Activated B cell treated with CpG ODN at 0.5 μM for 24 hours (primary cell): ENCODE measurements at places on chromosomes 12 and 14.

GRCh38 chr14:72644758-72645489, 249.0 kb downstream of the DPF3 start:
- no peak for DNase-seq

DNA sequence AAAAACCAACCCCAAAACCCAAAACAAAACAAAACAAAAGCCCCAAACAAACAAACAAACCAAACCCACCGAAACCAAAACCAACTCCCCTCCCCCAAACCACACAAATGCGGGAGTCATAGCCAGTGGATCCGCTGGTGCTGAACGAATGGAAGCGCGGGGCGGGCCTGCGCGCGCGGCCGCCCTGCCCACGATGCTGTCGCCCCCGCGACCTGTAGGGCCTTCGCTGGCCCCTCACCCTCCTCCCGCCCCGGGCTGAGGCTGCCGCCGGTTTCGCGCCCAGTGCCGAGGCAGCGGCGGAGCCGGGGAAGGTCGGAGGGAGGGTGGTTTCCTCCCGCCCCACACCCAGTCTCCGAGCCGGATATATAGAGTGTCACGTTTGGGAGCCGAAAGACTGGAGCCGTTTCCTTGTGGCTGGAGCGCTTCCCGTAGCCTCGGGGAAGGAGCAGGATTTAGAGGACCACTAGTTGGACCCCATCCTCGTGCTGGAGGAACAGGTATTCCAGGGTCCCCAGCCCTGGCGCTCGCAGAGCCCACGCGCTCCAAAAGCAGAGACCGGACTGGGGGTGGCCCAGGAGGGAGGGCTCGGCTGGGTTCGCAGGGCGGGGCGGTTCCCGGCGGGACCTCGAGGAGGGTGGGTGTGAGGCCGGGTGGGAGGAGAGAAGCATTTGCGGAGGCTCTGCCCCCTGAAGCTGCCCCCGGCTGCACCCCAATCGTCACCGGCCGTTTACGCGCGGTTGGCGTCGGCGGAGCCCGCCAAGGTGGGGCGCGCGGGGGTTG, at the start of gene FAR2:
TSS of gene FAR2 (plus strand) at position 368 of the 780 bp plus-strand sequence. CDS start 121,172 bp downstream, outside the sequence.
- no peak for DNase-seq

DNA sequence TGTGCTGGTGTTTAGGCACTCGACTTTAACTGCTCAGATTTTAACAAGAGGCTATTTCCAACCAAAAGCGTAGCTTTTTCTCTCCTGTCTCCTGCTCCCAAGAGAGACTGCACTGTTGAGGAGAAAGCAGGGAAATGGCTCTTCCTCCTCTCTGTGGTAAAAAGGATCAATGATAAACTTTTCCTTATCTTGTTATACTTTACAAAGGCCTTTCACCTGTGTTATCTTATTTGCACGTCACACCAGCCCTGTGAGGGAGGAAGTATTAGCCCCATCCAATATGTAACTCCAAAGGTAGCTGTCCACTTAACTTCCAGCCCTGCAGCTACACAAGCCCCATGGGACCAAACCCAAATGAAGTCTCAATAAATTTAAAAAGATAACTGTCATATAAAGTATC, 32.9 kb upstream of the ZFP36L1 start:
- no peak for DNase-seq

GRCh38 chr12:131370321-131370720, 340.6 kb upstream of the SFSWAP start:
- DNase-seq, result no peak

- no peak for DNase-seq
Measured at GRCh38 chr12:122064780-122065588, 13.6 kb upstream of the MLXIP start.

DNA sequence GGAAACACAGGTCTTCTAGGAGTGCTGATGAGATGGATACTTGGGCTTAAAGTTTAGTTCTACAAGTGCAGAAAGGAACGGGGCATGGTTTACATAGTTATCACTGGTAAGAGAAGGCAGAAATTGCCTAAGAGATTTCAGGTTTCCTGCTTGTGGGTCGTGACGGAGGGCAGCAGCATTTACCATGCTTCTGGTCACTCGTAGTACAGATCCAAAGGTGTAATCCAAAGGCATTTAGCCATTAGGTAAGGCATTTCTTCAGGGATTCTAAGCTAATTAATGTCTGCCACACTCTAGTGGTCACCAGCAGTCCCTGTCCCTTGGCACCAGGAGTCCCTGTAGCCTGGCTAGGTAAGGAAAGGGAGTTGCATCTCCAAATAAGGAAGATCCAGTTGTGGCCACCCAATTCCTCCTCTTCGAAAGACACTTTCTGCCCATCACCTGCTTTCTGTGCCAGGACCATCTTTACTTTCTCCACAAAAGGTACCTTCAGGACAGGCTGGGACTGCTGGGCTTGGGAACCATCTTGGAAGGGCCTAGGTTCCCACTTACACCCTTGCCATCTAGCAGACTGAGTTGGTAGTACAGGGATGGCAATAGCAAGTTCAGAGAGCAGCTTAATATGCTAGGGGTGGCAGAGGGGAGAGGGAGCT, 1.5 kb downstream of the GSTZ1 start:
- DNase-seq, result no peak

DNA sequence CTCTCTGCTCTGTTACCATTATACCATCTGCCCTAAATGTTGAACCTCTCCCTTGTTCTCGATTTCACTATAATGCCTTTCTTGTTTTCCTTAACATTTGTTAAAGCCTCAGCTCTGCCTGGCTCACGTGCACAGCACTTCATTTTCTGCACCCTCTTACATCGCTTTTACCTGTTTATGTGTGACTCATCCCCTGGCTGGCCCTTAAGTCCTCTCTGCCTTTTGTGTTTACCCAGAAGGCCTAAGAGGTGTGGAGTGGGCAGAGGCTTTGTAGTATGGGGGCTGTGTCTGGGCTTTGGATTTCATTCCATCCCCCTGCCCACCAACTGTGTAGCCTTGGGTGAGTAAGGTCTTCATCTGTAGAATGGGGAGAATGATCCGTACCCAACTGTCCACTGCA, 36.5 kb downstream of the UBE3B start:
- DNase-seq, result no peak

- DNase-seq, result no peak
Measured at GRCh38 chr12:116187151-116187511, 90.4 kb downstream of the MED13L start.

DNA sequence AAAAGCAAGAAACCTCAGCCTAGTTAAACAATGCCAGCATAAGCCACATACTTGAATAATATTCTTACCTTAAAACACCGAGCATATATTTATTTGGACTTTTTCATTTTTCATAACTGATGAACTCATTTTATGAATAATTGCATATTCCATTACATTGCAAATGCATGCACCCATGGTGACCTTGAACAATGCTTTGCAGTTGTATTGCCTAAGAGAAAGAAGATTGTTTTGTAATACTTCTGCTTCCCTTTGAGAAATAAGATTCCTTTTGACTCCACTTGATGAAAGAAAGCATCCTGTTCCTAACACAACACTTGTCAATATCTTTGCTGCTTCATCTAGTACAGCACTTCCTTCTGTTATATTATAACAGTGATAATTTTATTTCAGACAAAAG, 1182.2 kb downstream of the FLRT2 start:
- DNase-seq, result no peak

DNA sequence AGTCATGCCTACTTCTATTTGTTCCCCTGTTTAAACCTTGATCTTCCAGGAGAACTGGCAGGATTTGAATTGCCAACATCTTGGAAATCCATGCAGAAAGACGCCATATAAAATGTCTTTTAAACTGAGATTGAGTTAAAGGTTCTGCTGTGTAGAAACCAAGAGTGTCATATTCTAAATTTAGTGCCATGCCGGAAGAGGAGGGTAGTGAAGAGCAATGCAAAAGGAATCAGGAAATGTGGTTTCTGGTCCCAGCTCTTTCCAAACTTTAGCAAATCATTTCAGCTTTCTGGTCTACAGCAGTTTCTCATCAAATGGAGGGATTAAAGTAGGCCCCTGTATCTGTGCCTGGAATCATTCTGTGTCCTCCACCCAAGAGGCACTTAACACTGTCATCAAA, 85.7 kb downstream of the BTG1 start:
- no peak for DNase-seq

DNA sequence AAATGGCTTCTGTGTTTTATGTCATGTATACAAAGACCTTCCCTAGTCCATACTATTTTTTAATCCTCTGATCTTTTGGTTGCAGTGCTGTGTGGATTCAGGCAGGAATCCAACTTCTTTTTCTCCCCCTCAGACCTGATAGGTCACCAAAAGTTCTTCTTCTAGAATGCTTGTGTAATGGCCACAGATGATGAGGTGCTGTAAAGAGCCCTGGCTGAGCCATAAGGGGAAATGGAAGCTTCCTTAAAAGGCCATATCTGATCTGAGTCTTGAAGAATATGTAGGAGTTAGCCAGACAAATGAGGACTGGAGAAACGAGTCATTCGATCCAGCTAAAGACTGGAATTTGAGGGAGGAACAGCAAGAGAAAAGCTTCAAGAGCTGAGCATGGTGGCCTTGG, 353.9 kb downstream of the PCNX1 start:
- DNase-seq, result no peak

DNA sequence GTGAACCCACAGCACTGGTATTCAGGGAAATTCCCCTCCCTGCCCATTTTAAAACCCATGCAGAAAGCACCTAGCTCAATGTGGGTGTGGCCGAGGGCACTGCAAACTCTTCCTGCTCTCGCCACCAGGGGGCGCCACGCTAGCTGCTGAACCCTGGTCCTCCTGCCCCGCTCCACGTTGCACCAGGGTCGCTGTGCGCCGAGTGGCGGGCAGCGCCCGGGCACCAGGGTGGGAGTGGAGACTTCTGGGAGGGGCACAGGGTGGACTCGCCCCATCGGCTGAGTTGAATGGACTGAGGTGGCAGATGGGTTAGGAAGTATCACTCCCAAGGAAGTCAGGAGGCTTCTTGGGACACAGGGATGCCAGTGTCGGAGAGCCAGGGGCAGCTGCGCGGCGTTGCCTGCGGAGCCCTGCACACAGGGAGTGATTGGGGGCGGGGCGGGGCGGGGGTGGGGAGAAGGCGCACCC, 48.1 kb upstream of the BCL11B start:
- DNase-seq, result peak; percentile 38

- no peak for DNase-seq
Measured at GRCh38 chr12:103798586-103798985, 42.4 kb downstream of the NT5DC3 start.

- DNase-seq, result peak; percentile 12
Measured at GRCh38 chr12:122872815-122873361, 23.0 kb downstream of the VPS37B start.

- DNase-seq, result peak; percentile 51
Measured at GRCh38 chr12:57215668-57216013, 953 bp upstream of the NXPH4 start.

DNA sequence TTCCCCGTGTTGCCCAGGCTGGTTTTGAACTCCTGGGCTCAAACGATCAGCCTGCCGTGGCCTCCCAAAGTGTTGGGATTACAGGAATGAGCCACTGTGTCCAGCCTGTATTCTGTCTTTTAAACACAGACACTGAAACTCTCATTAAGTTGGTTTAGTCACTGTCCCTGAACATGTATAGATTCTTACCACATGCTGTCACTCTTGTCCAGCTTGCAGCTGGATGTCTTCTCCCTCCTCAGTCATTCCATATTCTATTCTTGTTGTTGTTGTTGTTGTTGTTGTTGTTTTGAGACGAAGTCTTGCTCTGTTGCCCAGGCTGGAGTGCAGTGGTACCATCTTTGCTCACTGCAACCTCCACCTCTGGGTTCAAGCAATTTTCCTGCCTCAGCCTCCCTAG, 12.3 kb upstream of the ATP5MC2 start:
- DNase-seq, result no peak

GRCh38 chr14:55427439-55427838, 13.0 kb downstream of the TBPL2 start:
- DNase-seq, result no peak

- no peak for DNase-seq
Measured at GRCh38 chr14:64965356-64966000, 6.7 kb downstream of the RAB15 start.

DNA sequence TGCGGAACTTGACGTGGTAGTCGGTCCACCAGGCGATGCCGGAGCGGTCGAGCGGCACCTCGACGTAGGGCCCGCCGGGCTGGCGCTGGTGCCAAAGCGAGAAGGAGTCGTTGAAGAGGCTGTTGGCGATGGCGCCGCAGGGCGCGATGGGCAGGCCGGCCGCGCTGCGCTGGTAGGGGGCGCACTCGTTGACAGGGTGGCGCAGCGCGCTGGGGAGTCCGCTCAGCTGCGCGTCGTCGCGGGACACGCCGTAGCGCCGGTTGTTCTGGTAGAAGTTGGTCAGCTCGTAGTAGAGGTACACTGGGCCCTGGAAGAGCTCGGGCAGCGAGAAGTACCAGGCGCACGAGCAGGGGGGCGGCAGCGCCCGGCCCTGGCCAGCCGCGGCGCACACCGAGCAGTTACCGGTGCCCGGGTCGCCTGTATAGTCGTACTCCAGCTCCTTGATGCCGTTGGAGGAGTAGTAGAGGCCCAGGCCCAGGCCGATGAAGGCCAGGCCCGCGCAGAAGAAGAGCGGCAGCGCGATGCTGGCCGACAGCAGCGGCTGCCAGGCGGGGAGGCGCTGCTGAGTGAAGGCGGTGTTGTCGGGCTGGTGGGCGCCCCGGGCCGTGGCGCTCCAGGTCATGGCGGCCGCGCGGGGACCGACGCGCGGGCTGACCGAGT, 482 bp downstream of the TMEM30B start:
- DNase-seq, result peak; percentile 39

DNA sequence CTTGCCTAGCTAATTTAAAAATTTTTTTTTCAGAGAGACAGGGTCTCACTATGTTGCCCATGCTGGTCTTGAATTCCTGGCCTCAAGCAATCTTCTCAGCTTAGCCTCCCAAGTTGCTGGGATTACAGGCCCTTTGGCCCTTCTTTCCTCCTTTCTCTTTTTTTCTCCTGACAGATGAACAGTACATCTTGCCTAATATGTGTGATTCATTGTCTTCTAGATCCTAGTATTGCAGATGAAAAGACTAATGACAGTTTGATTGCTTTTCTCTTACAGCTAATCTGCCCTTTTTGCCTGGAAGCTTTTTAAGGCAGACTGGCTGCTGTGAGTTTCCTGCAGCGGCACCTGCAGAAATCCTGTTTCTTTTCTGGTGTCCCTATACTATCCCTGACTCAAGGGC, 12.0 kb downstream of the DEPDC4 start:
- no peak for DNase-seq

- no peak for DNase-seq
Measured at GRCh38 chr12:14828892-14829291, 14.4 kb downstream of the ART4 start.

DNA sequence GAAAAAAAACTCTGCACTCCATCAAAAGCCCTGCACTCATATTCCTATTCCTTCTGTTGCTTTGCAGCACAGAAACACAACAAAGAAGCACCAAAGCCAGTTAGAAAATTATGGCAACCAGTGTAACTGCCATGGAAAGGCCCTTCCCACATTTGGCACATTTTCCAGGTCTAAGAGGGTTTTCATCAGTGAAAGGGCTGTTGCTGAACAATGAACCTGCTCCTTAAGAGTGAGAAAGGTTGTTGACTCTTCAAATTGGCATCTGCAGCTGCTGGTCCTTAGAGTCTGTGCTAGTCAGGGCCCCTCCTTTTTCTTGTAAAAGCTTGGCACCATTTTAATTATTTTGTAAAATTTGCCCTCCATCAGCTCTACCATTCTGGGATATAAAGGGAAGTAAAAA, 378.7 kb upstream of the KITLG start:
- no peak for DNase-seq
